Thyroid gland (tissue), 4 donors: ENCODE measurements at places on chromosomes 1 and 21.

DNA sequence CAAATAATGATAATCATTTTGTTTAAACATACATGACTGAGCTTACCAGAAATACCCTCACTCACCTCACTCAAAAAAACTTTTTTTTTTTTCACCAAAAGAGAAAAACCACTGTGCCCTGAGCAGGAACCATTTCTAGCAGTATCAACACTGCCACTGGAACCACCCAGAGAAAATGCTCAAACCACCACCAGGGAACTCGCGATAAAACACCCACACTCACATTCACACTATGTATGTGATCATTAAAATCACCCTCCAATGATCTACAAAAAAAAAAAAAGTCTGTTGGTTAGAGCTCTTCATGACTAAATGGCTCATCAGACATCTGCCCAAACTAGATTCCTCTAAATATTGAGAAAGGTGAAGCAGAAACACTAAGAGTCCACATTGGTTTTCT lies 11.5 kb downstream of the TIAM1 start:
- no peak for DNase-seq

- no peak for DNase-seq
Measured at GRCh38 chr1:228009116-228009827, 2.5 kb downstream of the WNT3A start.

GRCh38 chr1:181010789-181011188 lies 11.9 kb downstream of the STX6 start:
- no peak for DNase-seq

DNA sequence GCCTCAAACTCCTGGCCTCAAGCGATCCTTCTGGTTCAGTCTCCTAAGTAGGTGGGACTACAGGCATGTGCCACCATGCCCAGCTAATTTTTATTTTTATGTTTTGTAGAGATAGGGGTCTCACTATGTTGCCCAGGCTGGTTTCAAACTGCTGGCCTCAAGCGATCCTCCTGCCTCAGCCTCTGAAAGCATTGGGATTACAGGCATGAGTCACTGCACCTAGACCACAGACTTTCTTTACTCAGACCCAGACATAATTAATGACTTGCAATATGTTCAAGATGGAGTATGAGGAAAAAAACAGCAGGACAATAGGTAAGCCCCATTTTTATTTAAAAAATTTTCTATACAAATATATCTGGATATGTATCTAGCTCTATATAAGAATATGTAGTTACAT lies 13.2 kb downstream of the KANK4 start:
- no peak for DNase-seq

GRCh38 chr1:88727205-88727604 lies 43.1 kb downstream of the PKN2 start:
- no peak for DNase-seq

DNA sequence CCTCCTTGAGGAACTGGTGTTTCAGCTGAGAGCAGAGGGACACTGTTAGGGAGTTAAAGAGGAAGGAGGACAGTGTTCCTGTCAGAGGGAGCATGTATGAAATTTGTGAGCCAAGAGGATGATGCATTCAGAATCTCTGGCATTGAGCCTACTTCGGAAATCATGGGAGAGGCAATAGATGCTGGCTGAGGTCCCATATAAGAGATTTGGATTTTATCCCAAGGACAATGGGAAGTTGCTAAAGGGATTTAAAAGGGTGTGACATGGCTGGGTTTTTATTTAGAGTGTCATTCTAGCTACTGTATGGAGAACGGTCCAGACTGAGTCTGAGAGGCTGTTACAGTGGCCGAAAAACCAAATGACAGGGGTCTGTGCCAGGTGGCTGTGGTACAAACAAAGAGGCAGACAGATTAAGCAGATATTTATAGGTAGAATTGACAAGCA lies 403.2 kb upstream of the B3GALT2 start:
- no peak for DNase-seq

DNA sequence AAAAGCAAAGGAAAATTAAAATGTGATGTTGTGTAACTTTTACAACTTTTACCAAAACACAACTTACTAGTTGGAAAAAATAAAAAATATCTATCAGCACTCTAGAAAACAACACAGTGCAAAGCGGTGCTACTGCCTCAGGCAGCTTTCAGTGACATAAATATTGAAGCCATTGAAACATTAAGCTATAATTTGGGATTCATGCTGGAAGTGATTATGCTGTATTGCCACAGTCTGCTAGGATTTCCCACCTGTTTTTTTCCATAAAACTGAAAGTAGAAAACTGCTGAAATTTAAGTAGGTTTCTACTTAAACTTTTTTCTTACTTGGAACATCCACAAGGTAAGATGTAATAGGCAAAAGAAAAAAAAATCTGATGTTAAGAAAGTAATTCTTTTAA lies 674.4 kb downstream of the KCNT2 start:
- no peak for DNase-seq

DNA sequence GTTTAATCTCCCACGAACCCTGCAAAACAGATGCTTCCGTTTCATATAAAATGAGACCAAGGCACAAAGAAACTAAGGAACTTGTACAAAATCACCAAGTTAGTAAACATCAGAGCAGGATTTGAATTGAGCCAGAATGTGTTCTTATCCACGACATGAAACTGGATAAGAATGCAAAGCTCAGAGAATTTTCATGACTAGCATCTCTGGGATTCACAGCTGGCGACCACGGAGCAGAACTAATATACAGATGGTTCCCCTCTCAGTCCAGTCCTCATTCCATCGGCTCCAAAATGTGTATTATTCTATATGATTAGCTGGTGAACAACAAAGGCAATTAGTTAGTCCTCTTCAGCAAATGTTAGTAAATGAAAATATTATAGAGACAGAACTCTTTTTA lies 72.3 kb upstream of the ERG start:
- no peak for DNase-seq

DNA sequence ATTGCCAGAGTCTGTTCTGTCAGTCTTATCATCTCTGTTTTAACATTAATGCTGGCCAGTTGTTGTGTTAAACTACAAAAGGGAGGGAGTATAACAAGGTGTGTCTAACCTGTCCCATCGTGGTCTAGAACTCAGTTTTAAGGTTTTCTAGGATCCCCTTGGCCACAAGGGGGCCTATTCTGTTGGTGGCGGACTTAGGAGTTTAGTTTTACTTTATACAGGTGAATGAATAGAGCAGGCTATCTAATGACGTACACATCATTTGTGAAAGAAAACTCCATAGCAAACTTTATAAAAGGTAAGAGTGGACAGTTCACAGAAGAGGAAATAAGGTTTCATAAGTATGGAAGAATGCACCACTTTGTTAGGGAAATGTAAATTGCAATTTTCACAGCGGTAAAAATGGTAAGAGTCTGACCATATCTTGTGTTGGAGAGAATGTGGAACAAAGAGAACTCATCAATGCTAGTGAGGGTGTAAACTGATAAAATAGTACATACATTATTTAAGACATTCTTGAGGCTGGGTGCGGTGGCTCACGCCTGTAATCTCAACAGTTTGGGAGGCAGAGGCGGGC lies 2.5 kb upstream of the ATF6 start:
- DNase-seq, result no peak

- DNase-seq, result no peak
Measured at GRCh38 chr1:111976332-111976731, 13.1 kb downstream of the KCND3 start.

- no peak for DNase-seq
Measured at GRCh38 chr1:25012966-25013962, 83.2 kb upstream of the RUNX3 start.

DNA sequence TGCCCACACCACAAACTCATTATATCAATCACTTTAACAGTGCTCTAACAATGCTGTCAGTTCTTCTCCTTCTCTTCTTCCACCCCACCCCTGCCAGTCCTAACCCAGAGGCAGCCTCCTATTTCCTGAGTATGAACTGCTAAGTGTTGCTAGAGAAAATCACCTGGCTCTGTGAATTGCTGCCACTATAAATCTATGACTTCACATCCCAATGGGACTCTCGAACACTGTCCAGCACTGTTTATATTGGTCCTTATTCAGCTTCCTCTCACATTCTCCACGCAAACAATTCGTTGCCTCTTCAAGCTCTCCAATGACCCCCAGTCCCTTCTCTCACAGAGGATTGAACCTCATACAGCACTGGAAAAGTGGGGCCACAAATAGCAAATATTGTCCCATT lies 27.0 kb upstream of the USH2A start:
- no peak for DNase-seq

- DNase-seq, result no peak
Measured at GRCh38 chr1:183783342-183783741, 21.6 kb upstream of the RGL1 start.

GRCh38 chr1:235649368-235650163 lies at the start of gene GNG4:
TSS of gene GNG4 (minus strand) at chr1:235649784. CDS start at chr1:235583838, 65,946 bp downstream.
- DNase-seq, result peak; percentile 23

DNA sequence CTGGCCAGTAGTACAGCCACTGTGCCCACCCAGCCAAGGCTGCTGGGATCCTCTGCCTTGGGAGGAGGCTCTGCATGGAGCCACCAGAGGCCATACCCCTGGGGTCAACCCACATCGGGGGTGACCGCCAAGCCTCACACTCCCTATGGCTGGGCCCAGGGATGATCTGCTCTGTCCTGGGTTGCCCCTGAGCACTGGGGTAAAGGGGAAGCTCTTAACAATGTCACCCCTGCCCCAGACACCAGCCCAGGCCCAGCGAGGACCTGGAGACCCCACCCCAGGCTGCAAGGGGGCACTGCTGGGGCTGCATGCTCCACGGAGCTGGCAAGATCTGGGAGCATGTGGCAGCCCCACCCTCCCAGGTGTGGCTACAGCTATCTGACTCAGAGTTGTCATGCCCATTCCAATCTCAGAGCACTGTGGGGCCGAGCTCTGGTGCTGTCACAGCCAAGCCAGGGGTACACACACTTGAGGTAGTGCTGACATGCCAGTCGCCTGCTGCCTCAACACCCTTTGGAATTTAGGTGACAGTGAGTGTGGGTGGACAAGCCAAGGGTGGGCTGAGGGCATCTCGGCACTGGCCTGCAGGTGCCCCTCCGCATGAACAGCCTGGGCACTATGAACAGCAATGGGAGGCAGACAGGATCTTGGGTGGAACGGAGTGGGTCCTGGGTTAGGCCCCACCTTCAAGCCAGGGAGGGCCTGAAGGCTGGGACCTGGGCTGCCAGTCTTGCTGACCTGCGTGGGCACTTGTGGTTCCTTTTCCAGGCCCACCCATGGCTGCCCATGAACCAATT lies 427.7 kb downstream of the LRRIQ3 start:
- DNase-seq, result no peak

DNA sequence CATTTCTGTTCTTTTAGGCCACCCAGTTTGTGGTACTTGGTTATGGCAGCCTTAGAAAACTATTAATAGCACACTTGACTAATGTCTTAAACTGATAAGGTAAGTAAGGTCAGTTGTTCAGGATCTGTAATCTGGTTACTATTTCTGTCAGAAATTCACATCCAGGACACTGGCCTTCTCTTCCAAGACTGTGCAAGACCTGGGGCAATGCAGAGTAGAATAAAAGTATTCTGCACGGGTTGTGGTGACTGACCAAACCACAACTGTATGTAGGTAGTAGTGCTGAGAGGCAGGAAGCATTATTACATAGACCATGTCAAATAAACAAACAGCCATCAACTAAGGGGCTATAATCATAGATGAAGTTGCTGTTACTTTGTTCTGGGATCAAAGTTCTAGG lies 46.7 kb downstream of the WARS2 start:
- DNase-seq, result no peak

DNA sequence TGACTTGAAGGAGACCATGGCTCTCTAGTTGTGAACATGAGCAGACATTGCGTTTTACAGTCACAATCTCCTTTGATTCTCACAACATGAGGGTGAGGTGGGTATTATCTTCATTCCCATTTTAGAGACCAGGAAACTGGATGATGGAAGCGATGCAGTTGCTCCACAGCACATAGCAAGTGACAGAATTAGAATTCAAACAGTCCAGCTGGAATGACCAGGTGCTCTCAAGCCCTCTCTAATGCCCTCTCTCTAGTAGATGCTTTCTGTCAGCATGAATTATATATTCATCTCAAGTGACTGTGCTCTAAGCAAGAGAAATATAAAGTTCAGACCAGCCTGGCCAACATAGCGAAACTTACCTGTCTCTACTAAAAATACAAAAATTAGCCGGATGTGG lies 9.8 kb upstream of the KIF1B start:
- DNase-seq, result no peak

DNA sequence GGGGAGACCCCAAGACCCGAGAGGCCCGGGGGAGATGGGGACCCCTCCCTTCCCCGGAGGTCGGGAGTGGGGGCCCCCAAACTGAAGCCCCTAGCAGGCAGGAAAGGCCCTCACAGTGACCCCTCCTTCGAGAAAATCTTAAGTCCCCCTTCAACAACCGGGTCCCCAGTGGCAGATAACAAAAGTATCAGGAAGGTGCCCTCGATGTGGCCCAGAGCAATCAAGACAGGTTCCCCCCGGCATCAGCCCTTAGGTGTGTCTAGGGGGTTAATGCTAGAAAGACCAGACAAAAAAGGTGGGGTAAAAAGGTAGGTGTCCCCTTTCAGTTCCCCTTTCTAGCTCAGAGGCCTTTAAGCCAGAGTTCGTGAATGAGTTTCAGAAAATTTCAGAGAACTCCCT lies 282 bp upstream of the ECE1 start:
- no peak for DNase-seq

GRCh38 chr21:28614791-28615190 lies 377.9 kb downstream of the LTN1 start:
- no peak for DNase-seq

DNA sequence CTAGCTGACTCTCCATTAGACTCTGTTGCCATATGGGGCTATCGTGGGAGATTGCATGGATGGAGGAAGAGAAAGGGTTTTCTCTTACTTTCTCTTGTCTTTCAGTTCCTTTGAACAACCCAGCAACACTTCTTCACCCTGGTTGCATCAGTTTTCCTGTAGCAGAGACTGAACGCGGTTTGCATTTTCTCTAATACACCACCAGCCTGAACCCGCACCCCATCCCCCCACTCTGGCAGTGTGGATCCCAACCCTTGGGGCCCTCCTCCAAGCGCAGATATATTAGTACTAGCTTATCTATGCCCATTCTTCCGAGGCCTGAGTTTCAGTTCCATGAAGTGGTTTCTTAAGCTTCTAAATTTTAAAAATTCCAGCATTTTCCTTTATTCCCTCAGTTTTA lies 12.6 kb downstream of the DR1 start:
- no peak for DNase-seq

DNA sequence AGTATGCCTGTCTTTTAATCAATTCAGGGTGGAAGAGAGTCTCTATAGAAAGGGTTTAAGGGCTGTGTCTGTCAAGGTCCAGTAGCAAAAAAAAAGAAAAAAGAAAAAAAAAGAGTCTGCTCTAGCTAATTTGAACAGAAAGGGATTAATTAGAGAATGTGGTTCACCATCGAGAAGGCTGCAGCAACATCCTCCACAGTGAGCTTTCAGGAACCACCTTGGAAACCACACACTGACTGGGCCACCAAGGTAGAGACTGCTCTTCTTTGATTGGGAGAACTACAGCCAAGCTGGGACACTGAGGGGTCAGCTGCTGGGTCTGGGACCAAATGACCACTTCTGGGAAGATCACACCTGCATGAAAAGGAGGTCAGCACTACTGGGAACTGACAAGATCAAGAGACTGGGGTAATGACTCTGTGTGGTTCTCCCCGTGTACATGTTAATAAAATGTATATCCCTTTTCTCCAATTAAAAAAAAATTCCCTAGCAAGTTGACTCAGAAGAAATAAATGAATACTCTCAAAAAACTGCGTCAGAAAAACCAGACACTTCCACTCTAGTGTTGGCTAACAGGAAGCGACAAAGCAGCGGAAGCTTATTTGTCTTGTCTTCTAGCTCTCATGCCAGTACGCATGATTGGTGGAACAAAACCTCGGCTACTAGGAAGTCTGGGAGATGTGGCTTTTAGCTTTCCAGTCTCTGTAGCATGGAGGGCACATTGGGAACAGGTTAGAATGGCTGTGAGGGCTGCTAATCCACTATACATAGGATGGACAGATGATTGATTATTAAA lies 60.0 kb upstream of the IVNS1ABP start:
- DNase-seq, result no peak

- DNase-seq, result no peak
Measured at GRCh38 chr1:186188736-186189135, 186.3 kb downstream of the TPR start.
